ENCODE measurements at places on chromosomes 2 and 18. TPM values are rescaled to one million over a fixed set of nuclear protein-coding genes. Genes with fewer than 3 reads are reported as not detected.

SP5 gene
- 4.5 TPM for total RNA-seq

TMEM17 gene
- 1.8 TPM for total RNA-seq

TWIST2 gene
- 21.8 TPM for total RNA-seq

GNLY gene
- total RNA-seq: not detected

GRCh38 chr18:28863396-28863795 is 686.5 kb upstream of the CDH2 start:
- no peak for DNase-seq

DNA sequence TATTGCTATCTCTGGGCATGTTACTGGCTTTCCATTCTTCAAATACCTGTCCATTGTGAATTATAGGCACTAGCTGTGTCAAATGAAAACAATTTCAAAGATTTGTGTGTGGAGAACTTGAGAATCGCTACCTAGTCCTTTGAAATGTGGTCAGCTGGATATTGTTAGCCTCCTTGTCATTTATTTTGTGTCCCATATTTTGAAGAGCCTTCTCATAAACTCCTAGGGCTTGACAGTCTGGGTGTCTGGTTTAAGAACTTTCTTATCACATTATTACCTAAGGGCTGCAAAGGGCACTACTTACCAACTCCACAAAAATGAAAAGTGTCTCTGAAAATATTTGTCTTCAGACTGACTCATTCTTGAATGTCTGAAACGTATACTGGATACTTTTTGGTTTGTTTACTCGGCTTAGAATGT is 50.2 kb downstream of the COL4A3 start:
- DNase-seq: no peak

DNA sequence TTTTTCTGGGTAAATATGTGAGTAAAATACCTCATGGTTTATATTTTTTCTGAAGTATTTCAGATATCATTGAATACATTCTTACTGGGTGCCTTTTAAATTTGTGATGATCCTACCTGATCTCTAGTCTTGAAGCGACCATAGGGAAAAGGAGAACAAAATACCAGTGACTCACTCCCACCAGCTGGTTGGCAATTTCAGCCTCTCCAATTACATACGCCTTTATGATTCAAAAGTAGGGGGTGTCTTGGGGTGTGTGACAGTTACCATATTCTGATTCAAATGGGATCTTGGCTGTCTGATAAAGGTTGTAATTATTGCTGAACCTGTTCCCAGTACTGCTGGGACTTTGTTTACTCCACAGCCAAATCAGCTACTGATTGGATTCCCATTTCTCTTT is 175.9 kb upstream of the NXPH2 start:
- no peak for DNase-seq

GRCh38 chr2:216052420-216052819 is 29.2 kb downstream of the PECR start:
- no peak for DNase-seq

- DNase-seq: no peak
Observed at GRCh38 chr18:74023220-74023619, 124.4 kb downstream of the FBXO15 start.

GRCh38 chr2:33441235-33441810 is 35.1 kb upstream of the RASGRP3 start:
- DNase-seq: peak; percentile 80

DNA sequence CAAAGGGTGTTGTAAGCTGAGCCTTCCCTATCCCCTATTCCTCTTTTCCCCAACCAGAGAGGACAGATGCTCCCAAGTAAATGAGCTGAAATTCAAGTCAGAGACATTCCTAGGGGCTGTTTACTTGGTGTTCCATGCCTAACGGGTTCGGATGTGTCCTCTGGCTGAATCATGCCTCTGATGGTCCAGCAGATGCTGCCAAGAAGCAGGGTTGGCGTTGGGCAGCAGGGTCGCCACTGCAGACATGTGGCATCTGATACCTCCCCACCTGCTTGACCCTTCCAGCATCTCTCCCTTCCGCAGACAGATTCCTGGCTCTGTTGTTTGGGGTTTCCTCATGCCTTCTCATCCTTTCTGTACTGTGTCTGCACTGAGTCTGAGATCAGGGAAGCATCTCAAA is 108.3 kb downstream of the HNRNPLL start:
- DNase-seq: peak; percentile 92

Measured in tongue (tissue), 3 donors.